Mesenteric fat pad (tissue), 1 donor: ENCODE measurements at places on chromosomes 3 and 15.

DNA sequence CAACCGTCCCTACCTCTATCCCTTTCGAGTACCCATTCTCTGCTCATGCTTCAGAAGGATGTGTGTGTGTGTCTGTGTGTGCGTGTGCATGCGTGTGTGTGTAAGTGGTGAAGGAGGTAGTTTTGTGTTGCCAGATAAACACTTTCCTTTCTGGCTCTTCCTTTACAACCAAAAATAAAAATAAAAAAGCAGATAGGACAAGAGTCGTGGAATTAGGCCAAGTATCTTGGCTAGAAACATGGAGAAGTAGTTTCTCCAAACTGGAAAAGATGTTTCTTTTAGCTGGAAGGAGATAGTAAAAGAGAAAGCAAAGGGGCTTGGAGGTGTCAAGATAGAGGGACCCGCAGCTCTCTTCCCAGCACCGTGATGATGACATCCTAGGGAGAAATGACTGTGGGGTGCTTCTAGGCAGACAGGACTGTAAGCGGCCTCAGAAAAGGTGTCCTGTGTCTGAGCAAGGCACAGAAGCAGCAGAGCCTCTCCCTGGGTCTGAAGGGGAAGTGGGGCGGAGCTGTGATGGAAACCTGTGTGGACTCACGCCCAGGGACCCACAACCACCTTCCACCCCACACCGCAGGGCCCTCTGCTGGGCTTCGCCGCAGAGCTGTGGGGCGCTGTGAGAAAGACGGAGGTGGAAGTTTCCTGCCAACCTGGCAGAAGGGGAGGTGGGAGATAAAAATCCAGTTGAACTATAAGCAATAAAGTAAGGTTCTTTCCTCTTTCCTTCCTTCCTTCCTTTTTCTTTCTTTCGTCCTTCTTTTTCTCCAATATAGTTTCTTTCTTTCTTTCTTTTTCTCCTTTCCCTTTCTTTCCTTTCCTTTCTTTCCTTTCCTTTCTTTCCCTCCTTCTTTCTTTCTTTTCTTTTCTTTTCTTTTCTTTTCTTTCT is 35.3 kb downstream of the MUC20 start:
- DNase-seq, result peak; percentile 81

- no peak for DNase-seq
Observed at GRCh38 chr3:51974963-51975851, at the start of gene ABHD14A. Gene ABHD14A, plus strand, starts transcription at chr3:51975064. Its CDS starts 72 bp downstream, at chr3:51975136.

- no peak for DNase-seq
Observed at GRCh38 chr3:105022813-105023212, 343.9 kb upstream of the ALCAM start.

- DNase-seq, result no peak
Observed at GRCh38 chr3:140360332-140360731, 317.5 kb upstream of the TRIM42 start.

- no peak for DNase-seq
Observed at GRCh38 chr3:54940971-54941370, 13.1 kb upstream of the LRTM1 start.

DNA sequence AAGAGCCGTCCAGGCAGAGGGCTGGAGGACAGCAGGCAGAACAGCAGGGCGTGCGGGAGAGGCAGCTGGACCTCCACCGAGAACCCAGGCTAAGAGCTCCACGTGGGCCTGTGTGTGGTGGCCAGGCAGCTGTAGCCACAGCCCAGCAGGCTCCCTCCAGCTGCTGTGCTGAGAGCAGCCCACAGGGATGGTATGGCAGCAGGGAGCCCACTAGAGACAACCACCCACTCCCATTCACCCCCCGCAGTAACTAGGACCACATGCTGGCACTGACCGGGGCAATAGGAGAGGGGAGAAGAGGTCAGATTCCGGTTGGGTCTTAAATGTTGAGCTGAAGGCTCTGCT is 25.6 kb upstream of the MUSTN1 start:
- DNase-seq, result no peak

GRCh38 chr3:170740726-170741591 is 129.0 kb downstream of the RPL22L1 start:
- DNase-seq, result no peak

GRCh38 chr15:71131601-71132362 is 16.5 kb downstream of the THSD4 start:
- no peak for DNase-seq

GRCh38 chr3:38017445-38018295 is 11.8 kb downstream of the PLCD1 start:
- DNase-seq, result no peak

- DNase-seq, result peak; percentile 9
Observed at GRCh38 chr15:73854265-73854664, 19.1 kb upstream of the TBC1D21 start.

- DNase-seq, result no peak
Observed at GRCh38 chr3:99753268-99753975, 64.2 kb upstream of the CMSS1 start.

GRCh38 chr15:98286831-98287230 is 326.3 kb downstream of the ARRDC4 start:
- DNase-seq, result no peak

GRCh38 chr15:77069521-77070121 is 1.3 kb downstream of the TSPAN3 start:
- no peak for DNase-seq

GRCh38 chr3:165855581-165855980 is 18.4 kb upstream of the BCHE start:
- no peak for DNase-seq

GRCh38 chr3:18300916-18301315 is 124.2 kb downstream of the SATB1 start:
- DNase-seq, result no peak

DNA sequence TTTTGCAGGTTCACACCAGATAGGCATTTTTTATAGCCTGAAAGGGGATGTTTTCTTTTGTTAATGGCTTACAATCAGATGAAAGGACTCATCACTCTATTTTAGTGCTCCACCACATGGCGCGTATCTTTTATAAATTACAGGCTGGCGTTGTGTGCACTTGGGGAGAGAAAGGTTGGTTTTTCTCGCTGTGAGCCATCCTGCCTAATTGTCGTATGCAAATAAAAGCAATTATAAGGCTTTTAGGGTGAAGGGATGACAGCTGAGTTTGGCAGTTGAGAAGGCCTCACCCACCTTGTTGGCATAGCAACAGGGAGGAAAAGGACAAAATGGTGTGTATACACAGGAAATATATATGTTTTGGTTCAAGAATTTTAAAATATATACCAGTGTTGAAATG is 268.0 kb downstream of the NR2F2 start:
- DNase-seq, result no peak

DNA sequence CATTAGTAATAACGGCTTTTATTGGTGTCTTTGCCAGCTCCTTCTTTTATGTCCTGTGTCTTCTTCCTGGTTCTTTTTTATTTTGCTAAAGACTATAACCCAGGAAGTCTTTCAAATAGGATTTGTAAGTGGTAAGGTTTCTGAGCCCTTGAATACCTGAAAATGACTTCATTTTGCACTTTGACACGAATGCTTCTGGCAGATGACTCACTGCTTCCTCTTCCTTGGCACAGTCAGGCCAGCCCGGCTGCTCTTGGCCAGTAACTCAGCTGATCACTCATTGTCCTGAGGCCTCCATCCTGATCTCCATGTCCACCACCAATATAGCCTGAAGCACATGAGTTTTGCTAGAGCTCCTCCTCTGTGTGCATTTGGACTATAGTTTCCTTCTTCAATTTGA is 48.7 kb upstream of the NR2E3 start:
- DNase-seq, result no peak

GRCh38 chr15:63089260-63090043 is 32.2 kb upstream of the LACTB start:
- DNase-seq, result no peak

DNA sequence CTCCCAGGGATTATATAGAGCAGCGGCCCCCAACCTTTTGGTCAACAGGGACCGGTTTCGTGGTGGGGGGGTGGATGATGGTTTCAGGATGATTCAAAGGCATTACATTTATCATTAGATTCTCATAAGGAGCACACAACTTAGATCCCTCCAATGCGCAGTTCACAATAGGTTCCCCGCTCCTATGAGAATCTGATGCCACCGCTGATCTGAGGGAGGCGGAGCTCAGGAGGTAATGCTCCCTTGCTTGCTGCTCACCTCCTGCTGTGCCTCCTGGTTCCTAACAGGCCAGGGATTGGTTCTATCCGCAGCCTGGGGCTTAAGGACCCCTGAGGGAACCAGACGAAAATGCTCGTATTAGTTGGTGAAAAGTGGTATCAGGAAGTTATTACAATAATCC is 1.3 kb upstream of the HACD2 start:
- no peak for DNase-seq

GRCh38 chr15:65101411-65101890 is 13.5 kb downstream of the UBAP1L start:
- peak; percentile 89 for DNase-seq

- no peak for DNase-seq
Observed at GRCh38 chr15:38127306-38127771, 125.3 kb upstream of the SPRED1 start.

DNA sequence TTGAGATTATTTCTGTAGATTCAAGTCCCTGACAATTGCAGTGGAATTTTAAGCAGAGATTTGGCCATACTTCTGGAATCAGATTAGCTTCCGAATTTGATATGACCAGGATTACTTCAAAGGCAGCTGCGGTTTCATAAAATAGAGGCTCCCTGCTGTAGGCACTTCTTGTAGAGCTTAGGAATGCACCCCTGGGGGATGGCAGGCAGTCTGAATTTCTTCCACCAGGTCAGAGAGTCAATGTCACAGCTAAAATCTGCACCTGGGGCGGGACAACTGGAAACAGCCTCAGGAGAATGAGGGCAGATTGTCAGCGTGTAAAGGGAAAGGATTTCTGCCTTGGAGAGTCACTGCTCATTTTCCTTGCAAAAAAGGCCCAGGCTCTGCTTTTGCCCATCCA is 182.6 kb downstream of the ARRDC4 start:
- no peak for DNase-seq

- DNase-seq, result no peak
Observed at GRCh38 chr15:30056166-30056565, 26.6 kb upstream of the GOLGA8J start.

- peak; percentile 94 for DNase-seq
Observed at GRCh38 chr3:141875893-141876380, 506 bp upstream of the ATP1B3 start.

DNA sequence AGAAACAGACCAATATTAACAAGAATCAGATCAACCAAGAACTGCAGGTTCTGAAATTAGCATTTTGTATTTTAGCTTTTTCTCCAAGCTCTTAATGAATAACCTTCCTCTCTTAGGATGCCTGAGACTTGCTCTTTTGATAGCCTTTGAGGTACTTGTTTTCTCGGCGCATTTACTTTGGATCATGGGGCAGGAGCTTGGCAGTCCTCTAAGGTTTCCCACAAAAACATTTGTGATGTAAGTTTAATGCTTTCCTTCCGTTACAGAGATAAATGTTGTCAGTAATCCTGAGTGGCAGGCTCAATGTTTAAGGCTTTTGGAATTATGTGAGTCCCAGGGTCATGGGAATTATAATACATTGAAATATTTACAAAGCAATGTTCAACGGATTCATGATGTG is 137.8 kb upstream of the SNTN start:
- no peak for DNase-seq

DNA sequence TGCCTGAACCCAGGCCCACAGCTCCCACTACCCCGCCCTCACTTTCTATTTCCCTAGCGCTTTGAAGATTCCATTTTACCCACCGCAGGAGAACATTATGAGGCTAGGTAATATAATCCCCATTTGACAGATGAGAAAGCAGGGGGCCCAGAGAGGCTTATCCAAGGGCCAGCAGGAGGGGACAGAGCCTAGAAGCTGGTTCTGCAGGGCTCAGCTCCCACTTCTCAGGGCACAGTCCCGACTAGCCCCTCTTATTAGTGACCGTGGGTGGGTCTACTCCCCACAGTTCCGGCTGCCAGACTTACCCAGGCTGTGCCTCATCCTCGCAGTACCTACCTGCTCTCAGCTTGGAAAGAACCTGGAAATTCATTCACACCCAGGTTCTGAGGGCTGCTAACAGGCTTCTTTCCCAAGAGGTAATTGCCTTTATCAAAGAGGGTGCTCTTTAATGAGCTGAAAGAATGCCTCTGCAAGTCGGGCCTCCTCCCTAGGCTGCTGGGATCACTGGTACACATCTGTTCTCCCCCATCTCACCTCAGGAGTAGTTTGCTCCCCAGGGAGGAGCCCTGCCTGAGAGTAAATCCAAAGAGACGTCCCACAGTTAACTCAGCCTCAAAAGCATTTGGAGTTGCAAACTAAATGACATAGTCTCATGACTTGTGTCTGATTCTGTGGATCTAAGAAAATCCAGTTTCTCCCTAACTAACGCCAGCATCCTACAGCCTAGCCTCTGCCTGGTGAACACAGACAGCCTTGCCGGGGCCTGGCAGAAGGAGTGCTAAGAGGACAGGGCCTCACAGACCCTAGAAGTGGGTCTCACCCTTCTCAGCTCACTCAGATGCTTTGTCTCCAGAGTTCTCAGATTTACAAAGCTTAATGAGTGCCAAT is 125.0 kb downstream of the CHSY1 start:
- no peak for DNase-seq

DNA sequence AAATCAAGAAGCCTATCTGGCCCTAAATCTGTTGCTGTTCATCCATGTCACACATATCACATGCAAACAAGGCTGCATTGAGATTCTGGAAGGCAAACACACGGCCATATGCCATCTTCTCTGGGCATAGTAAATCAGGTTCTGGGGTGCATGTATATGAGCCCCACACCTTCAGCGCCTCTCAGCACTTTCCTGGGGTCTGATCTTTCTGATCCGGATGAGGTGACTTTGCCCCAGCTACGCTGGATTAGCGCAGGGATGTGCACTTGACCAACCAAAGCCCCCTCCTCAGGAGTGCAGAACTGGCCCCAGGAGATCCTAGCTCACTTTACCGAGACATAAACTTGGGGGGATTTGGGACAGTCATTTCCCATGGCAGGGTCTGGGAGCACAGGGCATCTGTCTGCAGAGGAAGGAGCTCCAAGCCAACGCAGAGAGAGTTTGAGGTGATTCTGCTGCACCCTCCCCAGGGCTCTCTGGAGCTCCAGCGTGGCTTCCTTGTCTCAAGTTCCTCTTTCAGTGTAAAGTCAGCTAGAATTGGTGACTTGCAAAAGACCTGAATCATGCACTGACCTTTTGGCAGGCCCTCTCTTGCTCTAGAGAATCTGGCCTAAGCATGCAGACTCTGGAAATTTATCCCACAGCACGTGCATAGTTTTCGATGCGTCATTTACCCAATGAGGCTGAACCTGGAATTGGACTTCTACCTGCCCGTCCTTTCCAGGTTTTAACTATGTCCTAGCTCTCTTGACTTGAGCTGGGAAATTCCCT is 63.5 kb upstream of the KLF13 start:
- peak; percentile 45 for DNase-seq

DNA sequence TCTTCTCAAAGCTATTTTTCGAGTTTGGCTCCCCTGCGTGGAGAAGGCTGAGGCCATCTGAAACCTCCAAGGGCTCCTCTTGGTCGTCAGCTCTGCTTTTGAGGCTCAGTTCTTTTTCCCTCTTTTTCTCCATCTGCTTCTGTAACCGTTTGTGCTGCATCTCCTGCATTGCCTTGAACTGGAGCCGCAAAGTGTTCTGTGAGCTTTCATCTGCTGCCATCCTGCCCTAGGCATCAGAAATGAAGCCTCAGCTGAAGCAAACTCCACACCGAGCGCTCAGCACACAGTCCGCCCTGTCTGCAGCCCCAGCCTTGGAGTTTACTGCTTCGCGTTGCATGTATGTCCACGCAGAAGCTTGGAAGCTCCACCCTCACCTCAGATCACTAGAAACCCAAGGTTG is 14.9 kb downstream of the CCDC13 start:
- DNase-seq, result peak; percentile 64
